B cell (primary cell): ENCODE measurements at places on chromosomes 16 and 17. TPM values are rescaled to one million over a fixed set of nuclear protein-coding genes. Genes with fewer than 3 reads are reported as not detected.
A peak's percentile ranks its signal among the peaks of the same experiment; 100 is the strongest.

FAM171A2 gene
- 0.69 and 1.00 TPM in 2 replicates for total RNA-seq

DNA sequence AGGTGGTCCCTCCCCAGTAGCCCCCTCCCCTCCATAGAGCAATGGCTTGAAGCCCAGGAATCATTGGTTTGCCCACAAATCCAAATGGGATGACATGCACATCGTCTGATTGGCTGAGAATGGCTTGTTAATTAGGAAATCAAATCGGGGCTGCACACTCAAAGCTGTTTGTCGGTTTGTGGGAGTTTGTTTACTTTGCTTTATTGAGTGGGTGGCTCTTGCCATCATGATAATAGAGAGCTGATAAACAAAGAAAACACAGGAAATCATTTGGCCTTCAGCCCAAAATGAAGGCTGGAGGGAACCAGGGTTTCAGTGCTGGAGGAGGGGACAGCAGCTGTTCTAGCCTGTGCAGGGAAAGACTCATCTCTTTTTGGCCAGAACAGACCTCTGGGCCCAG is 316.3 kb downstream of the CBLN1 start:
- H3K27ac ChIP-seq, result no peak overlapping the region
- DNase-seq, result no peak
- no peaks in the 10 kb centered on the region for H3K36me3 ChIP-seq
- H3K27me3 ChIP-seq, result no peaks in the 10 kb centered on the region
- H3K4me3 ChIP-seq, result no peak overlapping the region

DNA sequence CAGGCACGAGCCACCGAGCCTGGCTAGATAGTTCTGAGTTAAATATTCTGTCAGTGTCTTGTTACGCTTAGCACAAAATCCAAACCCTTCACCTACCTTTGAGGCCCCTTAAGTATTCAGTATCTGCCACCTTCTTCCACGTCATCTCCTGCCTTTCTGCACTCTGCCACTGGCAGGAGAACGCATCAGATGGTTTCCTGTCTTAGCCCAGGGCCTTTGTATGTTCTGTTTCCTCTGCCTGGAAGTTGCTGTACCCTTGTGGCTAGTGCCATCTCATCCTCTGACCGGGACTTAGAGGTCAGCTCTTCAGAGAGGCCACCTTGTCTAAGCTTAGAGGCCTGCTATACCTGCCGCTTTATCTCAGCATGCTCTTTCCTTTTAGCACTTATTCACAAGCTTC is 67.5 kb upstream of the LGALS9 start:
- no peaks in the 10 kb centered on the region for H3K4me1 ChIP-seq
- H3K4me3 ChIP-seq, result no peak overlapping the region
- H3K36me3 ChIP-seq, result peaks cover 3% of the 10 kb centered on the region
- H3K27ac ChIP-seq, result no peak overlapping the region
- H3K27me3 ChIP-seq, result no peaks in the 10 kb centered on the region
- DNase-seq, result no peak

- no peak within 1 kb of the TSS for H3K4me3 ChIP-seq
- peaks cover 47% of the 10 kb centered on the region for H3K27me3 ChIP-seq
- H3K4me1 ChIP-seq, result peaks cover 8% of the 10 kb centered on the region
- H3K27ac ChIP-seq, result no peak within 1 kb of the TSS
Observed at GRCh38 chr16:89828199-89828869, at the start of gene SPIRE2. Gene SPIRE2, plus strand, starts transcription at chr16:89828475. Its CDS starts 76 bp downstream, at chr16:89828551.

DNA sequence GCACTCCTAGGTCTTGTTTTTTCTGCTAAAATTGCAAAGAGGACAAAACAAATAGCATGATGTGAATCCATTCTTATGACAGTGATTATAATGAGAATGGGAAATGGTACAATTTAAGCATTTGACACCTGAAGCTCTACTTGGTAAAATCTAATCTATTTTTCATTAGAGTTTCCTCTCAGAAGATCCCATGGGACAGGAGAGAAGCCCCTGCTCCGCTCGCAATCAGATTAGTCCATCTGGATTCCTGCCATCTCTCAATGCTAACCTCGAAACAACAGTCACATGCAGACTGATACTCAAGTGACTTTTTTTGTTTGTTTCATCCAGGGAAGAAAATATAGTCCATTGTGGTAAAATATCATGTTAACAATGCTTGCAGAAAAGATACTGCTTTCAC is 107.4 kb upstream of the TOM1L1 start:
- no peak overlapping the region for H3K27ac ChIP-seq
- DNase-seq, result no peak
- H3K36me3 ChIP-seq, result no peaks in the 10 kb centered on the region
- no peak overlapping the region for H3K4me3 ChIP-seq

DNA sequence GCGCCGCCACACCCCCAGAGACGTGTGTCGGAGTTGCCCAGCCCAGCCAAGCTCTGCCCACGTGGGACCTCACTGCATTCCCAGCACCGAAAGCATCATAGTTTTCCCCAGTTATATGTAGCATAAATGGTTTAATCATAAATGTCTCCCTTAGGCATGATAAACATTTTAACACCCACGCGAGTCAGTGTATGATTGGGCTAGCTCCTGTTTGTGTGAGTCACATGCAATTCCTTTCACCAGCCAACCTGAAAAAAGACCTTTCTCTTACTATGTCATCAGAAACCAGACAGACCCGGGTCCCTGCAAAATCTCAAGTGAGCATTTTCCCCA is 9.2 kb downstream of the TAF1C start:
- no peak for DNase-seq
- no peaks in the 10 kb centered on the region for H3K36me3 ChIP-seq
- no peak overlapping the region for H3K4me3 ChIP-seq
- no peaks in the 10 kb centered on the region for H3K4me1 ChIP-seq

DNA sequence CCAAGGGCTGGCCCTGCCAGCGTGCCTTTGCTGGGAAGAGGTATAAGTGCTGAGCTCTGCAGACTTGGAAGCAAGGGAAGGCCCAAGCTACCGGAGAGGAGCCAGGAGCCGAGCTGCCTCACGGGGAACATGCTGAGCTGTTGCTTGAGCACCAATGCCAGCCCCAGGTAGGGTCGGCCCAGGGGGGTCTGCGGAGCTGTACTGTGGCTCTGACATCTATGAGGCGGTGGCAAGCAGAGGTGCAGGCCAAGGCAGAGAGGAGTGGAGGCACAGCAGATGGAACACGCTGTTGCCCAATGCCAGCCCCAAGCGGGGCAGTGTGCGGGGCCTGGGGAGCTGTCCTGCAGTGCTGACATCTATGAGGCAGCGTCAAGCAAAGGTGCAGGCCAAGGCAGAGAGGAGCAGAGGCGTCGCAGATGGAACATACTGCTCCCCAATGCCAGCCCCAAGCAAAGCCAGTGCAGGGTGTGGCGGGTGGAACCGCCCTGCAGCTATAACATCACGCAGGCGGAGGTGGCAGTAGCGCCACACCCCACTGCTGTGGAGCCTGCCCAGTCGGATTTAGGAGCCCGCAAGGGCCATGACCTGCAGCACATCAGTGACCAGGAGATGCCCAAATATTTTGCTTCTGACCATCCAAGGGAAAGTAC is 10.0 kb downstream of the GGA2 start:
- H3K27me3 ChIP-seq, result no peaks in the 10 kb centered on the region
- peak overlapping the region; percentile 54 for H3K27ac ChIP-seq
- H3K4me3 ChIP-seq, result no peak overlapping the region
- no peak for DNase-seq
- H3K36me3 ChIP-seq, result no peaks in the 10 kb centered on the region

DNA sequence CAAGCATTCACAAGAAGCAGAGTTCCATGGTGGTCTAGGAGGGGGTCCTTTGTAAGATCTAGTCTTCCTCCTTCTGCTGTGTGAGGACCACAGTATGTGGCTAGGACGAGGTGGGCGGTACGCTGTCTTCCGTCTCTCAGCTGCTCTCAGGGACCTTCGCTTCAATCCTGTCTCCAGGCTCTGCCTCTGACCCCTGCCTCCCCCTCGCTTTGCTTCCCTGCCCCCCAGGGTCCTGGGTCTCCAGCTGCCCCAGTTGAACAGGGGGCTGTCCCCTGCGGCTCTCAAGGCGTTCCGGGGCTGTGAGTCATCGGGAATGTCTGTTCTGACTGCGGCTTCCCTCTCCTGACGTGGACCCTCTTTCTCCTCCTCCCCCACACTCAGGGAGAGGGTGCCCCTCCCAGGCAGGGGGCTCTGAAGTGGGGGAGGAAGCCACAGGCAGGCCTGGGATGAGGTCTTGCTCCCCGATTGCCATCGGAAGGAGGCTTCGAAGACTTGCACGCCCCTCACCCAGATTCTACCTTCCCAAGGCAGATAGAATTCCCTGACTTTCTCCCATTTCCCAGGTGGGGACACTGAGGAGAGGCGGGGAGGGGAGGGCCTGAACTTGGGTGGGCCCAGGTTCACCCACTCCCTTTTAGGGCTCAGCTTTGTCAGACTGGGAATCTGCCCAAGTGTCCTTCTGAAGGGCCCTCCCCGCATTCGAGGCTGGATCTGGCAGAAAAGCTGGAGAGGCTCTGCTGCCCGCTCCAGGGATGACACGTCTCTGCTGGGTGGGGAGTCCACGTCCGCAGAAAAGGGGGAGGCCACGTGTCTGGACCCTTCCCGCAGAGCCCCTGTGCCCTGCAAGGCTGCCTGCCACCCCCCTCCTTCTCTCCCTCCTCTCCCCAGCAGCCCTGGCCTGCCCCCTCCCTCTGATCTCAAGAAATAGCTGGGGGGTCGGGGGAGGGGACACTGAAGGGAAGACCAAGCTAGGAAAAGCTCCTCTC is 9.1 kb upstream of the COL1A1 start:
- peaks cover 8% of the 10 kb centered on the region for H3K4me1 ChIP-seq
- H3K36me3 ChIP-seq, result no peaks in the 10 kb centered on the region
- no peak for DNase-seq
- H3K4me3 ChIP-seq, result no peak overlapping the region
- H3K27me3 ChIP-seq, result no peaks in the 10 kb centered on the region

- no peak for DNase-seq
- H3K4me1 ChIP-seq, result peaks cover 26% of the 10 kb centered on the region
- H3K36me3 ChIP-seq, result peaks cover 27% of the 10 kb centered on the region
- no peaks in the 10 kb centered on the region for H3K27me3 ChIP-seq
- no peak overlapping the region for H3K27ac ChIP-seq
Observed at GRCh38 chr16:68259007-68259825, 5.1 kb upstream of the SLC7A6 start.

- no peak for DNase-seq
- H3K27me3 ChIP-seq, result no peaks in the 10 kb centered on the region
- H3K4me1 ChIP-seq, result no peaks in the 10 kb centered on the region
- H3K27ac ChIP-seq, result no peak overlapping the region
Observed at GRCh38 chr17:32586666-32587065, 99.9 kb downstream of the CDK5R1 start.
